CD4-positive, alpha-beta T cell treated with Interferon gamma for 1 hour (primary cell): ENCODE measurements at places on chromosomes 7 and 10.

GRCh38 chr10:48602401-48603135 is 2.3 kb downstream of the ARHGAP22 start:
- no peak for DNase-seq

GRCh38 chr7:141320287-141320686 is 230.9 kb upstream of the AGK start:
- DNase-seq = no peak

DNA sequence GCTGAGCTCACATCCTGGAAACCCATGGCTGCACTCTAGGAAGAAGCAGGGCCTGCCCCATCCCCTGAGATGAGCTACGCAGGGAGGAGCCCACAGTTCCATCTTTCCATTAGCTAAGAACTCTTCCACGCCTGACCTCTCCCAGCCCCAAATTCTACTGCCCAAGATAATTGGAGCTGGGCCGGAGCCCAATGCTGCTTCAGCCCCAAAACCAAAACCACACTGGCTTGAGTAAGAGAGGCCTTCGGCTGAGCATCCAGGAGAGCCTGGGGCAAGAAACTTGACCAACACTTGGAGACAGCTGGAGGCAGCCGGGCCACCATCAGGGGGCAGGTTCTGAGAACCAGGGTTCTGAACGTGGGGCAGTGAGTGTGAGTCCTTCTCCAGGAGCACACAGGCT is 116.1 kb upstream of the ZMIZ1 start:
- DNase-seq = no peak

- no peak for DNase-seq
Measured at GRCh38 chr10:121921238-121921931, 6.4 kb downstream of the ATE1 start.

DNA sequence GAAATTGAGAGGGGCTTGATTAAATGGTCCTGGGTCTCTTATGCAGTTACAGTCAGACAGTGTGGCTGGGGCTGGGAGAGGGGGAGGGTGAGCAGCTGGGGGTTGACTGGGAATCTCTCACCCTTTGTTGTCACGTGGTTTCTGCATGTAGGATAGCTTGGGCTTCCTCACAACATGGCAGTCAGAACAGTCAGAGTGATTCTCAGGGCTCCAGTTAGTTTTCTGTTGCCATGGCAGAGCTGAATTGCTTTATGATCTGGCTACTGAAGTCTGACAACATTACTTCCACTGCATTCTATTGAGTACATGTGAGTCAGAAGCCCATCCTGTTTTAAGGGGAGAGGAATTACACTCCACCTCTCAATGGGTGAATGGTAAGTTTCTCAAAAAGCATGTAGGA is 102.7 kb downstream of the WDR11 start:
- no peak for DNase-seq

DNA sequence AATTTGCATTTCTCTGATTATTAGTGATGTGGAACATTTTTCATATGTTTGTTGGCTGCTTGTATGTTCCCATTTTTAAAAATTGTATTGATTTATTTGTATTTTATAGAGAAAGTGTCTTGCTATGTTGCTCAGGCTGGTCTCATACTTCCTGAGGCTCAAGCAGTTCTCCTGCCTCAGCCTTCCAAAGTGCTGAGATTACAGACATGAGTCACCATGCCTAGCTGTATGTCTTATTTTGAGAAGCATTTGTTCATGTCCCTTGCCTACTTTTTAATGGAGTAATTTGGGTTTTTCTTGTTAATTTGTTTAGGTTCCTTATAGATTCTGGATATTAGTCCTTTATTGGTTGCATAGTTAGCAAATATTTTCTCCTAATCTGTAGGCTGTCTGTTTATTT is 214.2 kb upstream of the KAT6B start:
- DNase-seq = no peak

GRCh38 chr10:113849946-113850345 is 3.9 kb downstream of the DCLRE1A start:
- no peak for DNase-seq

DNA sequence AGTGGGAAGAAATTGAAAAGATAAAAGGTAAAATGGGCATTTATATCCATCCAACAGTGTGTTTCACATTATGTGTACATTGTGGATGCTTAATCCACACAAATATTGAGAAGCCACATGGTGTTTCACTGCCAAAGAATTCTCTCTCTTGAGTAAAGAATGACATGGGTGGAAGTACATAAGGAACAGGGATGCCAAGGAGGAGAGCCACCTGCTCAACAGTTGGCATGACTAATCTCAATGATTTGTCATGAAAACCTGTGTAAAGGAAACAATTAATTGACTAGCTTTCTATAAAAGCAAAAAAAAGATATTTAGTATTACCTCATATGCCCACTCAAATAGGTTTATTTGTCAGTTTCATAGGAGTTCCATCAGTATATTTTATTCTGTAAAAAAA is 43.1 kb downstream of the MAGI2 start:
- no peak for DNase-seq
